B cell (primary cell): ENCODE measurements at places on chromosomes 12 and 14. TPM values are rescaled to one million over a fixed set of nuclear protein-coding genes. Genes with fewer than 3 reads are reported as not detected.

- no peak for DNase-seq
Measured at GRCh38 chr12:46357438-46358324, 14.9 kb downstream of the SLC38A2 start.

- no peak for DNase-seq
Measured at GRCh38 chr12:7869137-7869536, 3.6 kb downstream of the SLC2A14 start.

DNA sequence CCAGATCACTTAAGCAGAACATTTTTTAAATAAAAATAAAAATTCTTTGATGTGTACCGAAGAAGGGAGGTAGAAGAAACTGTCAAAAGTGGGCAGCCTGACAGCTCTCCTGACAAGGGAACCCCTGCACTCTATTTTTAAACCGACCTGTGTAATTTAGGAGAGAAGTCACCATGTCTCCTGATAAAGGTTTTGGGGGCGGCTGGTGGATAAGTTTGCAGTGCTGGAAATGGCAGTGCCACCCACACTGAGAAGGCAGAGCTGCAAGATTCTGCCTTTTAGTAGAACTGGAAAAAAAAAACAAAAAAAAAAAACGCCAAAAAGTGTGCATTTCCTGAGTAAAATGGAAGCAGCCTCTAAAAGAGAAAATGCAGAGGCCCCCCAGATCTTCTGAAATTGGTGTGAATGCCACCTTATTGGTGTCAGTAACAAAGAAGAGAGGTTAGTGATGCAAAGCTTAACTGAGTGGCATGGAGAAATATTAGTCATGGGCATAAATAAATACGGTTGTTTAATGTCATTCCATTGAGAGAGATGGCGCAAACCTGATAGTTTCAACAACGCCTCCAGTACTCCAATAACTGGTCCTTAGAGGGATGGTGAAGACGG, 24.7 kb downstream of the DUSP6 start:
- no peak for DNase-seq

- no peak for DNase-seq
Measured at GRCh38 chr12:131100031-131100674, 146.4 kb downstream of the ADGRD1 start.

Gene SPIC
- not detected in 2 replicates for total RNA-seq

Gene RASSF8
- total RNA-seq, result 0.49 and 0.70 TPM in 2 replicates
